ENCODE measurements at places on chromosomes 5 and 9.

- DNase-seq, result no peak
These were observed 76.3 kb upstream of the GPBP1 start for GRCh38 chr5:57097526-57097925.

DNA sequence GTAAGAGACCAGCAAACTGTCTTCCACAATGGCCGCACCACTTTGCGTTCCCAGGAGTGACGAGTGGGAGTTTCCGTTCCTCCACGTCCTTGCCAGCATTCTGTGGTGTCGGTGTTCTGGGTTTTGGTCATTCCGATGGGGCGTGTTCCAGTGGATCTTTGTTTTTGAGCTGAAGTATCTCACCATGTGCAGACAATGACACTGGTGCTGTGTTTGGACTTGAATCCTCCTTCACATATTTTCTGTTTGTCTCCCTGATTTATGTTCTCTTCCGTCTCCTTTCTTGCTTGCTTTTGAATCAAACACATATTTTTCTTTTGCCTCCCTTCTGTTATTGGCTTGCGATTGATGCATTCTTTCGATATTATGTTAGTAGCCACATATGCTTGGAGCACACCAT is 60.8 kb upstream of the IRX4 start:
- DNase-seq, result no peak

DNA sequence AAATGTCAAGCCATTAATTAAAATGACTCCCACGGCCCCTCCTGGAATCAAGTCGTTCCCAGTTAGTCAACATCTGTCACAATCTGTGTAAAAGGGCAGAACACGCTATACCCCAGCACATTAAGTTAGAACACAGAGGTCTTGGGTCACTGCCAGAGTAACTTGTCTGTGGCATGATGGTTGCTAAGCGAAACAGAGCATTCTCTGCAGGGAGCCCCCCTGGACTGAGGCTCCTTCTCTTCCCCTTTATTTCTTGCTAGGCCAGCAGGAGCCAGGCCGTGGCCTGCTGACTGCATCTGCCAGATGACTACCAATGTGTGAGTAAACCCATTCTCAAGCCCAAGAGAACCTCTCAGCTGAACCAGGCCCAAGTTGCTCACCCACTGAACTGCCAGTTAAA is 51.9 kb upstream of the ZBED3 start:
- no peak for DNase-seq

DNA sequence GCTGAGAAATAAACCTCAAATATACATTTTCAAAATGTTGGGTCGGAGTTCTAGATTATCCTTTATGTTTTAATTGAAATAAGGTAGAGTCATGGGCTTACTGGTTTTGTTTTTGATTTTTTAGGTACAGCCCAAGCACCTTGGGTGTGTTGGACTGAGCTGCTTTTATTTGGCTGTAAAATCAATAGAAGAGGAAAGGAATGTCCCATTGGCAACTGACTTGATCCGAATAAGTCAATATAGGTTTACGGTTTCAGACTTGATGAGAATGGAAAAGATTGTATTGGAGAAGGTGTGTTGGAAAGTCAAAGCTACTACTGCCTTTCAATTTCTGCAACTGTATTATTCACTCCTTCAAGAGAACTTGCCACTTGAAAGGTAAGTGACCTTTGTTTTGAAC is 3.6 kb downstream of the CCNG1 start:
- DNase-seq, result no peak

GRCh38 chr5:143265995-143266394 is 137.5 kb downstream of the NR3C1 start:
- DNase-seq, result no peak

All from activated T-cell treated with anti-CD3 and anti-CD28 coated beads for 24 hours (primary cell).